Muscle of arm (tissue), 14 donors: ENCODE measurements at places on chromosomes 3 and 15. TPM values are rescaled to one million over a fixed set of nuclear protein-coding genes. Genes with fewer than 3 reads are reported as not detected.

DNA sequence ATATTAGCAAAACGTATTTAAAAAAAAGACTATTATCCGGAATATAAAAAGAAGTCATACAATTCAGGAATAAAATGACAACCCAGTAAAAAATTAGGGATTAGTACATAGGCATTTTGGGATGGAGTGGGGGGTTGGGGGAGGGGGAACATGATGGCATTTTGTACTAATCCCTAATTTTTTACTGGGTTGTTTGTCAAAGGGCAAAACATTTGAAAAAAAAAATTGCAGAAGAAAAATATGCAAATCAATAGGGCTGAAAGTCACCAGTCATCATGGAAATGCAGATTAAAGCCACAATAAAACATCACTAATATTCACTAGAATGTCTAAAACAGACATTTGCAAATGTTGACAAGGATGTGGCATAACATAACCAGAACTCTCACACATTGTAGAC is 82.5 kb downstream of the RPL22L1 start:
- no peak for DNase-seq

GRCh38 chr3:164537485-164537884 is 540.8 kb downstream of the SI start:
- no peak for DNase-seq

DNA sequence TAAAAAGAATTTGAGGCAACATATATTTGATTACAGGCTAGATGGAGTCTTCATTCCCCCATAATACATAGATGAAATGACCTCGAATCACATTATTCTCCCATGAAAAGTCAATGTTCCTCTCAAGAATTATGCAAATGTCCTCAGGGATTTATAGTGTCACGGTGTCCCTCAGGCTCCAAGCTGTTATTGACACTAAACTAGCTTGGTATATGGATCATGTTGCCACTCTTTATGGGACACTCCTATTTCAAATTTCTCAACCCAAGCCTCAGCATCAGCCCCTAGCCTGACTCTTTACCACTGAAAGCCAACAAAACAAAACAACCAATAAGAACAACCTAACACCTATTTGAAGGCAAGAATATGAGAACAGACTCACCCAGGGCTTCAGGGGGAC is 139.8 kb downstream of the TPRG1 start:
- no peak for DNase-seq

DNA sequence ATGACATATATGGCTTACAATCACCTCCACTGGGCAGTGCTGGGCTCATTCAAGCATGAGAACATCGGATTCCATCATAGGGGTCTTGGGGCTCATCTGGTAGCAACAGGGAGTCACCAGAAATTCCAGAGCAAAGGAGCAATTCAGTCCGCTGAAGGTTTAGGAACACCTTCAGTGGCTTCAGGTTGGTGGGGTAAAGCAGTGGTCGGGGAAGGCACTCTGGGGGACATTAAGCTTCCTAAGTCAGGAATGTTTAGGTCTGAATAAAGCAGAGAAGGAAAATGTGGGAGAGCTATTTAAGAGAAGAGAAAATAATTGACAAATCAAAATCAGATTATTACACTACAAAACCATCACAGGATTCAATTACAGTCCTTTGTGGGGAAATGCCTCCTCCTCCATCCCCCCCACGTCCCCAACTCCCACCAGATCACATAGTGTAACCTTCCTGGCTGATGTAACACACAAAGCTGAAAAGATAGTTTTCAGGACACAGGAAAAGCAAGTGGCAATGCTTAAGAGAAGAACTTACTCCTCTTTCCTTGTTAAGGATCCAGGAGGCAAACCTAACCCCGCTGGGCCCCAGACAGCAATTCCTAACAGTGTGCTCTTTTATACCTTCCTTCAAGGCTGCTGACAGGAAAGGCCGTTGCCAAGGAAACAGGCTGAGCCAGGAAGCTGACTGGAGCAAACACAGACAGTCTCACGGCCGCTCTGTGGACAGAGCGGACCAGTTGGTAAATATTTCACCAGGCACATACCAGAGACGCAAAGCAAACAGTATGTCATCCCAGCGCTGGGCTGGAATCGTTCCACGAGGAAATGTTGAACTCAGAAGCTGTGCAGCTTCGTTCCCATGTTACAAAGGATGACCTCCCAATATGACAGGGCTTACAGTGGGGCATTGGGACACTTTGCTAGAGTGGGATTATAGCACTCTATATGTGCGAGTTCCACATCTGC is 57.5 kb upstream of the LMCD1 start:
- peak; percentile 85 for DNase-seq

GRCh38 chr3:195052939-195053338 is 218.0 kb downstream of the XXYLT1 start:
- no peak for DNase-seq

GRCh38 chr3:12154151-12154550 is 4.6 kb downstream of the TIMP4 start:
- DNase-seq: no peak

GRCh38 chr3:116020989-116021388 is 397.7 kb downstream of the GAP43 start:
- no peak for DNase-seq

GRCh38 chr3:194325424-194326153 is 25.5 kb downstream of the CPN2 start:
- no peak for DNase-seq

DNA sequence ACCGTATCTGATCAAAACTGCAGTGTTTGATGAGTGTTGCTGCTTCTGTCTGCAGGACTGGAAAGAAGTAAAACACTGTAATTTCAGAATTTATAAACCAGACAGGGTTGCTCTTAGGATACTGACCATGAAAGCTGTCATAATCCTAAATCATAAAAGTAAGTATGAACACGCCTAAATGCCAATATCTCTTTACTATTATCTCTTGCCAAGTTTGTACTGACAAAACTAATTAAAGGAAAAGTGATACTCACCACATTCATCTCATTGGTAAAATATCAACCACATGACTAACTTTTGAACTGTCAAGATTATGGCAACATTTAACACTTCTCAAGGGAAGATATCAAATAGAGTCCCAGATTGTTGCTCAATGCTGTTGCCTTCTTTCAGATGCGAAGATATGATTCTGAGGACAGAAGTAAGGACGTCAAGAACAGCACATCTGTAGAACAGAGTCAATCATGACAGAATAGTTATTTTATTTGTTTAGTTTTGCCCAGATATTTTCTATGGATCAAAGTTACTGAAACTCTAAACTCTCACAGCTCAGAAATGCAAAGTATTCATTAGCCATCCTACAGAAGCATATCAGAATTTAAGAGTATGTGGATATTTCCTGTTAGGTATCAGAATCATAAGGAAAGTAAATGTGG is 61.4 kb upstream of the COL8A1 start:
- no peak for DNase-seq

- DNase-seq: no peak
Measured at GRCh38 chr3:187361835-187362234, 6.3 kb upstream of the RTP4 start.

The SLC2A2 gene
- polyA plus RNA-seq: 0.48 TPM

The NR2F2 gene
- 47.0 TPM for polyA plus RNA-seq

The SLC12A8 gene
- polyA plus RNA-seq: 1.3 TPM

The GNAT1 gene
- 0.08 TPM for polyA plus RNA-seq
